ENCODE measurements at places on chromosomes 11 and 22. TPM values are rescaled to one million over a fixed set of nuclear protein-coding genes. Genes with fewer than 3 reads are reported as not detected.

The CALCA gene
- polyA plus RNA-seq: 3.0 TPM

- H3K27me3 ChIP-seq: peaks cover 33% of the 10 kb centered on the region
- H3K4me3 ChIP-seq: no peak overlapping the region
- no peaks in the 10 kb centered on the region for H3K4me1 ChIP-seq
- no peak for DNase-seq
- H3K36me3 ChIP-seq: no peaks in the 10 kb centered on the region
These were observed 4.9 kb downstream of the MS4A15 start for GRCh38 chr11:60761436-60762190.

DNA sequence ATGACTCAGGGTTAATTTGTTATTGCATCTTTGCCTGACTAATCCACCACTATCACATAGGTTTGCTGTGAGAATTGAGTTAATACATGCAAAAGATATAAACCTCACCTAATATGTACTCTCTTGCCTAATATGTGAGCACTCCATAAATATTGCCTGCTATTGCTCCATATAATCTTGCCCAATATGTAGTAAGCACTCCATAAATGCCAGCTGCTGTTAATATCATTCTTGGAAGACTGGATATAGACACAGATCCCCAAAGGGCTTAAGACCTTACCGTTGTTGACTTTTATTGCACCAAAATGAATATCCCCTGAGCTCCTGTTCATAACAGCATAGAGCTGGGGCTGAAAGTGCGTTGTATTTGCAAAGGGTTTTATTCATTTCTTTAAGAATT is 27.0 kb upstream of the LRRC55 start:
- H3K4me3 ChIP-seq: no peak overlapping the region
- H3K27ac ChIP-seq: no peak overlapping the region
- no peaks in the 10 kb centered on the region for H3K36me3 ChIP-seq
- H3K27me3 ChIP-seq: no peaks in the 10 kb centered on the region
- no peaks in the 10 kb centered on the region for H3K4me1 ChIP-seq
- DNase-seq: no peak

DNA sequence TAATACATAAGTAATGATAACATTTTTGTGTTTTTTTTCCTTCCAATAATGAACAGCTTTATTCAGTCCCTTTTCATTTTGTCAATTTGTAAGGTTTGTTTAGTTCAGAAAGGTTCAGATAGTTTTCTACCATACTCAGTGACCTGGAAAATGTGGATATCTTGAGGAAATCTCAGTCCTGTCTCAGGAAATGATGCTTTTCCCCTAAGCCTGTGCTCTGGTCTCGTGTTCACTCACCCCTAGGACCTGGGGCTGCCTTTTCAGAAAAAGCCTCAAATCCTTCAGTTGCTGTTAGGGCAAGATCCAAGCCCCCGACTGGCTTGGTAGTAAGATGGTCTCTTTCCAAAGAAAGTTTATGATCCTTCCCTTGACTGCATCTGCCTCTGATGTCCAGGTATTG is 21.8 kb downstream of the MS4A6A start:
- DNase-seq: no peak
- no peak overlapping the region for H3K4me3 ChIP-seq
- H3K27ac ChIP-seq: no peak overlapping the region
- no peaks in the 10 kb centered on the region for H3K36me3 ChIP-seq
- no peaks in the 10 kb centered on the region for H3K4me1 ChIP-seq
- no peaks in the 10 kb centered on the region for H3K27me3 ChIP-seq

DNA sequence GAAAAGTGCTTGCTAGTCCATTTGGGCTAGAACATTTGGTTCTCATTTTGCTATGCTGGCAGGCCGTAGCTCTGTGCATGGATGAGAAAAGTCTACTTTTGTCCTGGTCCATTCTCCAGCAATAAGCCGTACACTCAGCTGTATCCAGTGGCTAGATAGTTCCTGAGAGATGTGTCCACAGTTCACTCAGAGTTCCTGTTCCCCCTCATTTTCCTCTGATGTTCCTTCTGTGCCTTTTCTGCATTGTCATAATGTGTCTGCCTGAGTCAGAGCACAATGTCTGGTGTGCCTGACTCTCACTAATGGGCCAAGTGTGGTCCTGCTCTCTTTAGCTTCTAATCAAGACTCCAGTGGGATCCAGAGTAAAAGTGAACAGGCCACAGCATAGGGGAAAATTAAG is 215.7 kb upstream of the CTSC start:
- no peak overlapping the region for H3K27ac ChIP-seq
- H3K4me3 ChIP-seq: no peak overlapping the region
- no peaks in the 10 kb centered on the region for H3K27me3 ChIP-seq
- no peaks in the 10 kb centered on the region for H3K4me1 ChIP-seq
- DNase-seq: no peak

The MN1 gene
- polyA plus RNA-seq: 3.6 TPM

DNA sequence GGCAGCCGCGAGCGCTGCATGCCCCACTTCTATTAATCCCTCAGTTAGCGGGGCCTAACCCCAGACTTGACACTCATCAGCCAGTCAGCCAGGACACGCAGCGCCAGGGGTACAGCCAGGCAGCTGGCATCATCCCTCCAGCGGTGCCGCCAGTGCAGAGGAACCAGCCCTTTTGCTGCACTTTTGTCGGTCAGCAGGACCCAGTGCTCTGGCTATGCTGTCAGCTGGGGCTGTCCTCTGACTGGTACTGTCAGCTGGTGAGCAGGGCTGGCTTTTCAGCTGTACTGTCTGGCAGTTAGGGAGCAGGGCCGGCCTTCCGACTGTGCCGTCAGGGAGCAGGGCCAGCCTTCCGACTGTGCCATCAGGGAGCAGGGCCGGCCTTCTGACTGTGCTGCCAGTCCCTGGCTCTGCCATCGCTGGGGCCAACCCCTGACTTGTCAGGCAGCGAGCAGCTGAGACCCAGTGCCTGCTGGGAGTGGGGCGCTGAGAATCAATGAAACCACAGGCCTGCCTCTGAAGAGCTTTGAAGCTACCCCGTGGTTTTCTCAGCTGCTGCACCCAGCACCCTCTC is 115.4 kb downstream of the KIAA1671 start:
- peaks cover 12% of the 10 kb centered on the region for H3K4me1 ChIP-seq
- no peak for DNase-seq
- peaks cover 12% of the 10 kb centered on the region for H3K27me3 ChIP-seq
- no peak overlapping the region for H3K4me3 ChIP-seq
- no peaks in the 10 kb centered on the region for H3K36me3 ChIP-seq

The ADM2 gene
- polyA plus RNA-seq: 0.45 TPM

GRCh38 chr11:78784321-78785061 is 209.8 kb upstream of the NARS2 start:
- H3K4me1 ChIP-seq: peaks cover 8% of the 10 kb centered on the region
- H3K36me3 ChIP-seq: no peaks in the 10 kb centered on the region
- no peaks in the 10 kb centered on the region for H3K27me3 ChIP-seq
- no peak overlapping the region for H3K4me3 ChIP-seq
- H3K27ac ChIP-seq: no peak overlapping the region

DNA sequence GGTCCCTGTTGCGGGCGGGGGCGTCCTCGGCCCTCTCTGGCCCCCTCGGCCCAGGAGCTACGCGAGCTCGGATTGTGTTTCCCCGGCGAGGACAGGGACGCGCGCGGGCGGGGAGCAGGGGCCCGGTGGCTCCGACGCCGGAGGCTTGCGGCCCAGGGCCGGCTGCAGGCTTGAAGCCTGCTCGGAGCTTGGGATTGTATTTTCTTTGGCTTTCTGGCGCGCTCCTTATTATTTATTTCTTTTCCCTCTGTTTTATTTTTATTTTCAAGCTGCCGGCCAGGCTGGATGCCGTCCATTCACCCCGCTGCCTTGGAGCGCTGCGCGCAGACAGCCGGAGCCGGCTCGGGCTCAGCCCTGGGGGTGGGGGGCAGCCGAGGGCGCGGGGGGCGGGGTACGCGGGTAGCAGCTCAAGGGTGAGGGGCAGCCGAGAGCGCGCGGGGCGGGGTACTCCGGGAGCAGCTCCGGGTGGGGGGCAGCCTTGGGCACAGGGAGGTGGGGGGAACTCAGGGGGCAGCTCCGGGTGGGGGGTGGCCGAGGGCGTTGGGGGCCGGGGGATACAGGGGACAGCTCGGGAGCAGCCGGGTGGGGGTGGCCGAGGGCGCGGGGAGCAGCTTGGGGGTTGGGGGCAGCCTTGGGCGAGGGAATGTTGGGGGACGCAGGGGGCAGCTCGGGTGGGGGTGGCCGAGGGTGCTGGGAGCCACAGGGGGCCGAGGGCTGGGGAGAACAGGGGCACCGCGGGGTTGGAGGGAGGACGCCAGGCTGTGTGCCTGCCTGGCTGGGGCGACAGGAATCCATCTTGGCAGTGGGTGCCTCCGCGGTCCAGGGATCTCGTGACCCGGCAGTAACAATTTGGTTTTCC is 42.7 kb downstream of the KCNJ1 start:
- H3K27me3 ChIP-seq: peaks cover 16% of the 10 kb centered on the region
- H3K36me3 ChIP-seq: peaks cover 6% of the 10 kb centered on the region
- no peak overlapping the region for H3K4me3 ChIP-seq
- no peaks in the 10 kb centered on the region for H3K4me1 ChIP-seq

DNA sequence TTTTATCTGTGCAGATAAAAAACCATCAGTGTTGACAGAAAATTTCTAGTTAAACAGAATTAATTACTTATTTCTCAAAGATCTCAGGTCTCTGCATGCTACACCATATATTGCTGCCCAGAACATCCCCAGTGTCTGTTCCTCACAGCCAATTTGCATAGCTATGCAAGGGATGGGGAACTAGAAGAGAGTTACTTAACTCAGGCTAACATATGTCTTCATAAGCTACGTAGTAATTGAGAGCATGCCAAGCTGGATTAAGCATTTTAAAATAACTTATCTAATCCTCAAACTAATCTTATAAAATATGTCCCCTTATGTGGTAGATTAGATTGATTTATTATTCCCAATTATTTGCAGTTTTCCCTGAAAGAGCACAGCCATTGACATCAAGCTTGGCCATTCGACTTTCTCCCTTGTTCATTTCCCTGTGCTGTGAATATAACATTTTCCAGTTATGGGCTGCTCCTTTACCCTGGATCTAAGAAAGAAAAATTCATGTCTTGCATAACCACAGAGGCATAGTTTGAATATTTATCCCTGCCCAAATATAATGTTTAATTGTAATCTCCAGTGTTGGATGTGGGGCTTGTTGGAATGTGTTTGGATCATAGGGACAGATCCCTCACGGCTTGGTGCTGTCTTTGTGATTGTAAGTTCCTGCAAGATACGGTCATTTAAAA is 69.1 kb downstream of the C11orf87 start:
- H3K27ac ChIP-seq: no peak overlapping the region
- no peaks in the 10 kb centered on the region for H3K27me3 ChIP-seq
- H3K4me1 ChIP-seq: no peaks in the 10 kb centered on the region
- no peak for DNase-seq
- H3K36me3 ChIP-seq: no peaks in the 10 kb centered on the region

DNA sequence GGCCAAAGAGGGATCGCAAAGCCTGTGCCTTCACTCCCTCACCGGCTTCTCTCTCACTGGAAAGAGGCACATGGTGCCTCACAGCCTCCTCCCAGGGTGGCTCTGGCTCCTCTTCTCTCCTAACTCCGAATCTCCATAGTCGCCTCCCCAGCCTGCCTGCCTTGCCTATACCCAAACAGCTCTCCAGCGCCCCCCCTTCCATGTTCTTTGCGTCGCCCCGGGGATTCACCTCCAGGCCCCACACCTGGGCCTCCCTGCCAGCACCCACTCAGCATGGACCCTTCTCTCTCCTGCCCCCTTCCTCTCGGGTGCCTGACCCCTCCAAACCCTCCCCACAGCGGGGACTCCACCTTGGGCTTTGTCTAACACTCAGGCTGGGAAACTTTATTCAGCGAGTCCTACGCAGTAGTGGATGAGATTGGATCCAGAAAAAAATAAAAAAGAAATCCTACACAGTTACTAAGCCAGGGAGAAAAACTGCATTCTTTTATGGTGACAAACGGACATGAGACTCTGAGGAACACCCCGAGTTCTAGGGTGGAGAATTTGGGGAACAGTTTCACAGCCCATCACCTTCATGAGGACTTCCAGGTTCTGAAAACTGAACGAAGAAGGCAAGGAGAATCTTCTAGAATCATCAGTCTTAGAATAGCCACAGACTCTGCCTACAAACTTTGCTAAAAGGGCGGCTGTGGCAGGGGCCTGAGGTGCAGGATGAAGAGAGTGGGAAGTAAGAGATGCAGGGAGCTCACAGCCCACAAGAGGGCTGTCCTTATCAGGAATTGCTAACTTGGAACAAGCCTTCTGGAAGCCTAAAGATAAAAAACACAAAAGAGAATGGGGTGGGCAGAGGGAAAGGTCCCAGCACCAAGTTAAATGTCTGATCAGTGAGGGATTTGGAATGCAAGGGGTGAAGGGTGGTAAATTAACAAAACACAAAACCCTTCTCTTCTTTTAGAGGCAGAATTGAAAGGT is 5.3 kb downstream of the PPM1F start:
- peaks cover 17% of the 10 kb centered on the region for H3K4me1 ChIP-seq
- DNase-seq: no peak
- no peaks in the 10 kb centered on the region for H3K27me3 ChIP-seq
- H3K27ac ChIP-seq: peak overlapping the region; percentile 98
- H3K4me3 ChIP-seq: no peak overlapping the region

GRCh38 chr11:29333993-29334775 is 682.6 kb downstream of the KCNA4 start:
- H3K36me3 ChIP-seq: no peaks in the 10 kb centered on the region
- DNase-seq: peak; percentile 6
- H3K27ac ChIP-seq: no peak overlapping the region
- no peaks in the 10 kb centered on the region for H3K27me3 ChIP-seq

GRCh38 chr11:72308226-72309073 is 64.5 kb upstream of the PHOX2A start:
- H3K4me3 ChIP-seq: no peak overlapping the region
- H3K27me3 ChIP-seq: no peaks in the 10 kb centered on the region
- H3K4me1 ChIP-seq: no peaks in the 10 kb centered on the region
- H3K27ac ChIP-seq: no peak overlapping the region

The USH1C gene
- polyA plus RNA-seq: 0.54 TPM

GRCh38 chr11:118921929-118922744 is 3.6 kb downstream of the BCL9L start:
- peak overlapping the region; percentile 88 for H3K27ac ChIP-seq
- peak overlapping the region; percentile 90 for H3K4me3 ChIP-seq
- H3K4me1 ChIP-seq: peaks cover 54% of the 10 kb centered on the region
- no peaks in the 10 kb centered on the region for H3K36me3 ChIP-seq
- no peak for DNase-seq
- no peaks in the 10 kb centered on the region for H3K27me3 ChIP-seq

The IGF2 gene
- polyA plus RNA-seq: 86.7 TPM

GRCh38 chr11:92141159-92141558 is 83.5 kb upstream of the FAT3 start:
- no peaks in the 10 kb centered on the region for H3K4me1 ChIP-seq
- H3K27me3 ChIP-seq: no peaks in the 10 kb centered on the region
- H3K27ac ChIP-seq: no peak overlapping the region
- H3K4me3 ChIP-seq: no peak overlapping the region

- H3K36me3 ChIP-seq: no peaks in the 10 kb centered on the region
- no peaks in the 10 kb centered on the region for H3K27me3 ChIP-seq
- H3K27ac ChIP-seq: no peak overlapping the region
- peaks cover 20% of the 10 kb centered on the region for H3K4me1 ChIP-seq
- H3K4me3 ChIP-seq: no peak overlapping the region
These were observed 34.7 kb upstream of the SMIM38 start for GRCh38 chr11:69121021-69121420.

The CD3G gene
- polyA plus RNA-seq: 1.1 TPM

GRCh38 chr11:133911171-133911570 is 45.6 kb downstream of the IGSF9B start:
- no peak overlapping the region for H3K4me3 ChIP-seq
- DNase-seq: no peak
- no peaks in the 10 kb centered on the region for H3K27me3 ChIP-seq
- no peaks in the 10 kb centered on the region for H3K36me3 ChIP-seq
- H3K27ac ChIP-seq: no peak overlapping the region

The POU2F3 gene
- 0.63 TPM for polyA plus RNA-seq
